Activated CD4-positive, alpha-beta T cell treated with anti-CD3 and anti-CD28 coated beads, Interleukin-2, amount 50 U/mL, for 1 hour (primary cell): ENCODE measurements at places on chromosomes 16 and 17.

DNA sequence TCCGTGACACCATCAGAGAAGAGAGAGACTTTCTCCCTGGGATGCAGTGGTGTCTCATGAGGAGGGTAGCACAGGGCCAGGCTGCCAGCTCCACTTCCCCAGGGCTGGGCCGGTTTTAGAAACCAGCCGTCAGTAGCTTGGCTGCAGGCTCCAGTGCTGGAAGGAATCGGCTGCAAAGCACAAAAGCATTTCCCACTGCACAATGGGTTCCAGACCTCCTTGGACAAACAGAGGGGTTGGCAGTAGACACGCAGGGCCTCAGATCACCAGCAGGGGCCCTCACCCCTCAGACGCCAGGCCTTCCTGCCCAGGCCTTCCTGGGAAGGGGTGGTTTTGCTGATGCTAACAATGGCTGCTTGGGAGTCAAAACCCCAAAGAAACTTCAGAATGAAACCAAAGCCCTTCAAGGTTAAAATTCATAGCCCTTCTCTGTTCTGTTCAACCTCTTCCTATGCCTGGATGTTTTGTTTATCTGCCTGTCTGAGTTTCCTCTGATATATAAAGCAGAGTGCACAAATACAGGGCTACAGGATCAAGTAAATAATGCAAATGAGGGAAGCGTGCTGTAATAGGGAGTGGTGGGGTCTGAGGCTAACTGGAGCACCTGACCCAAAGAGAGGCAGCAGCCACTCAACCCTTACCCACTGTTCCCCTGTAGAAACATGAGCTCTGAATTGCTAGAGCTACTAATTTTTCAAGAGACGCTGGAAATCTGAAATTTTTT is 26.2 kb downstream of the TEKT5 start:
- peak; percentile 5 for DNase-seq

DNA sequence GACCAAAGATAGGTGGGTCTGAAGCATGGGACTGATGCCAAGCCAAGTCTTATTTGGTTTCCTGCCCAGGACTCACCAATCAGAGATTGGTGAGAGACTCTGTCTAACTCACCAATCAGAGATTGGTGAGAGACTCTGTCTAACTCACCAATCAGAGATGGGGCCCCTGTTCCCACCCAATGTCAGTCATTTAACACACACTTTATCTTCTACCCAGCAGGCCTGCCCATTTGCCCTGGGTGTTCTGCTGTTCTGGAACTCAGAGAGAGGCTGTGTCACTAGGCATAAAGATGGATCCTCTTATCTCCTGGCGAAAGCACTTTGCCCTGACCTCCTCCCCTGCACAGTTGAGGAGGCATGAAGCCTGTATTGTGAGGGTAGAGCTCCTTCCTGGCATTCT is 5.4 kb upstream of the RHOT1 start:
- no peak for DNase-seq

DNA sequence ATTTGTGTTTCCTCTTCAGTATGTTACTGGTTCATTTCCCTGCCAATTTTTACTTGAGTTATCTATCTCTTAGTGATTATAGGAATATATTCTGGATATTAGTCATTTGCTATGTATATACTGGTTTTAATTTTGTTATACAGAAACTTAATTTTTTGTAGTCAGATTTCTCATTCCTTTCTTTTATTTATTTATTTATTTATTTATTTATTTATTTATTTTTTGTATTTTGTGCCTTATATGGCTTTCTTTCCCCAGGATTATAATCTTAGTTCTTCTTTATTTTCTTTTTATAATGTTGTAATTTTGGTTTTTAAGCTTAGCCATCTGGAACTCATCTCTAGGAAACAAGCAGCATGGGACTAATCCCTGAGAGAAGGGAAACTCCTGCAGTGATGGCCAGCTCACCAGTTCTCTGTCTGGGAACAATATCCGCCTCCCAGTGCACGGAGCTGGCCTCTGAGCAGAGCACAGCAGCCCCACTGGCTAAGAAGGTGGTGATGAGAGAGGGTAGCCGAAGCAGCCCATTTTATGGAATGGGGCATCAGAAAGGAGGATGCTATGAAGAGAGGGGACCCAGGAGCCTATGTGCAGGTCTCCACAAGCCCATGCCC is 54.5 kb upstream of the ADORA2B start:
- no peak for DNase-seq

DNA sequence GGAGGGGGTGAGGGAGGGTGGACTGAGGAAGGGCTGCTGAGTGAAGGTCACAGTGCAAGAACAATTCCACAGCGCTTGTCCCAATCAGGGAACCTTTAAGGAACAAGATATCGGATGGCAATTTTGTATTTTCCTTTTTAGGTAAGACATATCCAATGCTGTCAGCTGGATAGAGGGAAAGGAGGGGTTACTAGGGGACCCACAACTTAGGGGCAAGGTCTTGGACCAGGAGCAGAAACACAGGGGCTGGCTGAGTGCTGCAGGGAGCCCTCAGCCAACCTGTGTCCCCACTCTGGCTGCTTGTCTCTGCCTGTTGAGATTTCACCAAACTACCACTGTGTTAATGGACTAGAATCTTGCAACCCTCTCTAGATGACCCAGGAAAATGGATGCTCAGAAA is 47.6 kb downstream of the AKAP1 start:
- no peak for DNase-seq

DNA sequence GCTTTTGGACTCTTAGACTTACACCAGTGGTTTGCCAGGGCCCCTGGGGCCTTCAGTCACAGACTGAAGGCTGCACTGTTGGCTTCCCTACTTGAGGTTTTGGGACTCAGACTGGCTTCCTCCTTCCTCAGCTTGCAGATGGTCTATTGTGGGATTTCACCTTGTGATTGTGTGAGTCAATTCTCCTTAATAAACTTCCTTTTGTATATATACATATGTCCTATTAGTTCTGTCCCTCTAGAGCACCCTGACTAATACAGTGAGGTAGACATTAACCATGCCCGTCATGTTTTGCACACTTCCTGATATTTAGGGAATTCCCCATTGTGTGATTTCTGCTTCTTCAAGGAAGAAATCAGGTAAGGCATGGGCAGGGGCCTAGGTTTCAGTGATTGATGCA is 147.8 kb upstream of the CA10 start:
- no peak for DNase-seq

GRCh38 chr16:10536814-10537389 is 43.5 kb downstream of the EMP2 start:
- DNase-seq: no peak

DNA sequence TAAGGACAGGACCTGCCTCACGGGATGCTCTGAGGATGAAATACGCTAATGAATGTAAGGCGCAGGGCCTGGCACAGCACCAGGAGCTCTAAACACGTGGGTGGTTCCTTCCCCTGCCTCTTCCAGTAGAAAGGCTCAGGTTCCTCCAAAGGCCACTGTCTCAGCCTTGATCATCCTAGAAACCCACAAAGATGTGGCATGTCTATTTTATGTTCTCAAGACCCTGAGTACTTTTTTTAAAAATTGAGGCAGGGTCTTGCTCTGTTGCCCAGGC is 17.0 kb upstream of the MEAK7 start:
- DNase-seq: no peak

DNA sequence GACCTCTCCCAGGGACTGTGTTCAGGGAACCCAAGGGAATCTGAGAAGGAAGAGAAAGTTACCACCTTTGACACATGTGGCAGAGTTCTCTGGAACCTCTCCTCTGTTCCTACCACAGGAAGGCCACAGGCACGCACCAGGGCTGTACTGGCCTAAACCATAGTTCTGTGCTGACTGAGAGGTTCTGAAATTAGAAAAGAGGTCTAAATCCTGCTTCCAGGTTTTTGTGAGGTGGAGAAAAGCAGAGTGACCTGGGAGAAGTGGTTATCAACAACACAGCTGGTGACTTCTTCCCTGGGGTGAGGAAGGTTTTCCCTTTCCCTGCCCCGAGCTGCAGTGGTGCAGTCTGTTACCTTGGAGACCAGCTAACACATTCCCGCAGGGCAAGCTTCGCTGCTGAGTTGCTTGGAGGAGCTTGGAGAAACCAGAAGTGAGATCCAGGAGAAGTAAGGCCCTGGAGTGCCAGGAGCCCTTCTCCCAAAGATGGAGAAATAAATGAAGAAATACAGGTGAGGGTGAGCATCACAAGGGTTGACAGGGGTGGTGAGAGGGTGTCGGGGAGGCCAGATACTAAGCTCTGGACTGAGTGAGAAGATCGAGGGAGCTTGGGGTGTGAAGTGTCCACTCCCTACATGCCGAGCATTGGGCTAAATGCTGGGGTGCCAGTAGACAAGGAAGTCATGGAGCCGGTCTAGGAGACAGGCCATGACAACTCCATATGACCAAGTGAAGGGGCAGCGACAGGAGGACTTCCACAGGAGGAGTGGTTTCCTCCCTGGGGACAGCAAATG is at the start of gene VWA3A:
Gene VWA3A, plus strand, starts transcription at position 399 of the 791 bp plus-strand sequence. Its CDS starts 97 bp downstream, at position 496.
- DNase-seq: no peak

- no peak for DNase-seq
Observed at GRCh38 chr16:76913046-76913445, 277.9 kb upstream of the MON1B start.
